ENCODE measurements at places on chromosomes 16 and 17. TPM values are rescaled to one million over a fixed set of nuclear protein-coding genes. Genes with fewer than 3 reads are reported as not detected.

The PDE6G gene
- total RNA-seq, result 0.87 TPM

The TMC8 gene
- 430 TPM for total RNA-seq

The HOXB7 gene
- total RNA-seq, result not detected

DNA sequence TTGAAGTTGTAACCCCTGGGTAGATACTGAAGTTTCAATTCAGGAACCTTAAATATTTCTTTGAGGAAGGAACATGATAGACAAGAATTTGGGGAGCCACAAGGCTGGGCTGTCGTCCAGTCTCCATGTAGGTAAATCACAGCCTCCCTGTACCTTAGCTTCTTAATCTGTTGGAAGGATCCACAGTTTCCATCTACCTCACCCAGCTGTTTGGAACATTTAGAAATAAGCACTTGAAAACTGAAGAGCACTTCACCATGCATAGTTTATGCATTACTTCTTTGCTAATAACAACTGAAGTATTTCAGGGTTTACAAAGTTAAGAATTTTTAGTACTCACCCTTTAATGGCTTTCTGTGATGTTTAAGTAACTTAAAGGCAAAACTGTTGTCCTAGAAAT is 17.2 kb downstream of the TXNDC11 start:
- peaks cover 29% of the 10 kb centered on the region for H3K4me1 ChIP-seq
- H3K36me3 ChIP-seq, result peaks cover 31% of the 10 kb centered on the region
- H3K27ac ChIP-seq, result no peak overlapping the region
- H3K27me3 ChIP-seq, result no peaks in the 10 kb centered on the region
- H3K4me3 ChIP-seq, result no peak overlapping the region

- no peaks in the 10 kb centered on the region for H3K27me3 ChIP-seq
- no peak for DNase-seq
- H3K27ac ChIP-seq, result no peak overlapping the region
- no peaks in the 10 kb centered on the region for H3K4me1 ChIP-seq
- H3K4me3 ChIP-seq, result no peak overlapping the region
Measured at GRCh38 chr17:60627124-60627523, 27.1 kb downstream of the PPM1D start.

- H3K4me1 ChIP-seq, result no peaks in the 10 kb centered on the region
- H3K27ac ChIP-seq, result no peak overlapping the region
- DNase-seq, result no peak
- no peak overlapping the region for H3K4me3 ChIP-seq
- no peaks in the 10 kb centered on the region for H3K27me3 ChIP-seq
- peaks cover 10% of the 10 kb centered on the region for H3K36me3 ChIP-seq
Measured at GRCh38 chr16:5027086-5027485, 6.6 kb downstream of the NAGPA start.

DNA sequence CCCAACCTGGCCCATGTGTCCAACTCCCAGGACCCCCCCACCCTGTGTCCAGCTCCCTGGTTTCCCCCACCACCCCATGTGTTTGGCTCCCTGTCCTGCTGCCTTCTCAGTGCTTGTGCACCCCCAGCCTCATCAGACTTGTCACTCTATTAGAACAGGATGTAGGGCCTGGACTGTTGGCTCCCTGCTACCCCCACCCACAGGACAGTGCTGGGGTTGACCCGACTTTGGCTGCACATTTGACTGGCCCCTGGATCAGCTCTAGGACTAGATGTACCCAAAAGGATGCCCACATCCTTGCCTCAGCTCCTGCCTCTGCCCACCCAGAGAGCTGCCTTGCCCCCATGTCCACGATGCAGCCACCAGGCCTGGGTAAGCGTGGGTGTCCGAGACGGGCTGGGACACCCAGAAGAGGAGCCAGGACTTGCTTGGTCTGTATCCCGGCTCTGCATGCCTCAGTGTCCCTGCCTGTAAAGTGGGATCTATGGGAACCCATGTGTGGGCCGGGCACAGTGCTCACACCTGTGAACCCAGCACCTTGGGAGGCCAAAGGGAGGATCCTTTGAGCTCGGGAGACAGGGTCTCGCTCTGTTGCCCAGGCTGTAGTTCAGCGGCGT is 1.5 kb upstream of the CCDC57 start:
- no peak overlapping the region for H3K4me3 ChIP-seq
- H3K27me3 ChIP-seq, result no peaks in the 10 kb centered on the region
- H3K4me1 ChIP-seq, result peaks cover 49% of the 10 kb centered on the region
- DNase-seq, result no peak

GRCh38 chr16:84137287-84137686 is 7.7 kb downstream of the HSDL1 start:
- H3K4me3 ChIP-seq, result no peak overlapping the region
- no peaks in the 10 kb centered on the region for H3K36me3 ChIP-seq
- no peak for DNase-seq

- no peaks in the 10 kb centered on the region for H3K36me3 ChIP-seq
- H3K27ac ChIP-seq, result no peak overlapping the region
- H3K27me3 ChIP-seq, result no peaks in the 10 kb centered on the region
- no peak for DNase-seq
Measured at GRCh38 chr17:48470388-48471034, 40.5 kb upstream of the SKAP1 start.

DNA sequence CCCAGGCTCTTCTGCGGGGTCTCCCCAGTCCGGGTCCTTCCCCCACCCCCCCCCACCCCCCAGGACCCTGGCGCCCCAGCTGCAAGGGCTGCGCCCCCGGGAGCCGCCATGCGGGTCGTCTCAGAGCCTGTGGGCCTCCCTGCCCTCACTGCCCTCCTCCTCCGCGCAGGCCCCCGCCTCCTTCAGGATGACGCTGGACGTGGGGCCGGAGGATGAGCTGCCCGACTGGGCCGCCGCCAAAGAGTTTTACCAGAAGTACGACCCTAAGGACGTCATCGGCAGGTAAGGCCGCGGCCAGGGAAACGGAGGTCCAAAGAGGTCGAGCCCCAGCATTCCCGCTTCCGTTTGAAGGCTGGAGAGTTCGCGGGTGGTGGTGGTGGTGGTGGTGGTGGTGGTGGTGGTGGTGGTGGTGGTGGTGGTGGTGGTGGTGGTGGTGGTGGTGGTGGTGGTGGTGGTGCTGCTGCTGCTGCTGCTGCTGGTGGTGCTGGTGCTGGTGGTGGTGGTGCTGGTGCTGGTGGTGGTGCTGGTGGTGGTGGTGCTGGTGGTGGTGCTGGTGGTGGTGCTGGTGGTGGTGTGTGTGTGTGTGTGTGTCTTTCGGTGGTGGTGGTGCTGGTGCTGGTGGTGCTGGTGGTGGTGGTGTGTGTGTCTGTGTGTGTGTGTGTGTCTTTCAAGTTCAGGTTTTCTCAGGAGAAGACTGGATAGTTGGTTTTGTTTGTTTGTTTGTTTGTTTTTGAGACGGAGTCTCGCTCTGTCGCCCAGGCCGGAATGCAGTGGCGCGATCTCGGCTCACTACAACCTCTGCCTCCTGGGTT is 615 bp downstream of the PHKG2 start:
- peak overlapping the region; percentile 22 for H3K27ac ChIP-seq
- H3K4me1 ChIP-seq, result peaks cover 7% of the 10 kb centered on the region
- peak overlapping the region; percentile 23 for H3K4me3 ChIP-seq
- peaks cover 15% of the 10 kb centered on the region for H3K36me3 ChIP-seq
- no peak for DNase-seq
- H3K27me3 ChIP-seq, result no peaks in the 10 kb centered on the region

Data from CD4-positive, alpha-beta memory T cell (primary cell).